ENCODE measurements at places on chromosomes 13 and 19. TPM values are rescaled to one million over a fixed set of nuclear protein-coding genes. Genes with fewer than 3 reads are reported as not detected.

DNA sequence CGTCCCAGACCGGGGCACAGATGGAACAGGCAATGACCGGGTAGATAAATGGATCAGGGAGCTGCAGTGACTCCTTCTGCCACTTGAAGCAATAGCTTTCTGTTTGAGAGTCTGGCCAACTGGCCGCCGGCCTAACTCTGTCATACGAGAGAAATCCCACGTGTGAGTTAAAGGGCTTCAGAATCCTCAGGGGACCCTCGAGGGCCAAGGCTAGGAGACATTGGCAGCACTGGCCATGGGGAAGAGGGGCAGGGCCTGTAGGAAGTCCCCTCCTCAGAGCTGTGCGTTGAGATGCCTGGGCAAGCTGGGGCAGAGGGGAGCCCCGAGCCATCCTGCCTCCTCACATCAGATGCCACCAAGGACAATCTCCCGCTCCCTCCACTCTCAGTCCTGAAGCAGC is 51.6 kb downstream of the KLF2 start:
- peak overlapping the region; percentile 6 for H3K27ac ChIP-seq
- H3K36me3 ChIP-seq, result peaks cover 50% of the 10 kb centered on the region

DNA sequence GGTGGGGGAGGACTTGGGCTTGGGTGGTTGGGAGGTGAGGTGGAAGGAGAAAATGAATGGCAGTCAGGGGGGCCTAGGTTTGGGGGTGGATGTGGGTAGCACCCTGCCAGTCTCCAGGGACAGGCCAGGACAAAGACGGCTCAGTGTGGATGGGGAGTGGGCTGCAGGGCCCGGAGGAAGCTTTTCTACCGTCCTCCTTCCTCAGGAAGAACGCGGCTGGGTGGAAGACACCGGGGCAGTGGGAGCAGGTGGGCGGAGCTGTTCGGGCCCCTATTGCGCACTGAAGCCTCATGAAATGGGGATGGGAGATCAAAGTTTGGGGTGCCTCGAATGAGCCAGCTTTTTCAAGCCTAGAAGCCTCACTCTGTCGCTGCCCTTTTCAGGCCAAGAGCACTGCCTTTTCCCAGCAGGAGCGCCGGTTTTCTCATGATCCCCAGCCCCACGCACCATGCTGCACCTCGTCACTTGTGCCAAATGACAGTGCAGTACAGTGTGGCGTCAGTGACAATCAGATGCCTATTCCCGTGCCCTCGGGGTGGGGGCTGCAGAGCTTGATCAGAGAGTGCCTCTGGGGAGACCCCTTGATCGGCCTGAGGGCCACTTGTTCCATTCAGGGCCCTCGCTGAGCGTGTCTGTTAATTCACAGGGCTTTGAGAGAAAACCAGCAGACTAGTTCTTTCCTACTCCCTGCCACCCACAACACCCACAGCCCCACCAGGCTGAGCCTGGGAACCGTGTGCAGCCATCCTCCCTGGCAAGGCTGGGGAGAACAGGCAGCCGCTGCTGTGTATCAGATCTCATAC is 1.5 kb downstream of the CALM3 start:
- peaks cover 31% of the 10 kb centered on the region for H3K36me3 ChIP-seq
- H3K4me1 ChIP-seq, result peaks cover 30% of the 10 kb centered on the region
- peak overlapping the region; percentile 56 for H3K27ac ChIP-seq
- H3K27me3 ChIP-seq, result no peaks in the 10 kb centered on the region

DNA sequence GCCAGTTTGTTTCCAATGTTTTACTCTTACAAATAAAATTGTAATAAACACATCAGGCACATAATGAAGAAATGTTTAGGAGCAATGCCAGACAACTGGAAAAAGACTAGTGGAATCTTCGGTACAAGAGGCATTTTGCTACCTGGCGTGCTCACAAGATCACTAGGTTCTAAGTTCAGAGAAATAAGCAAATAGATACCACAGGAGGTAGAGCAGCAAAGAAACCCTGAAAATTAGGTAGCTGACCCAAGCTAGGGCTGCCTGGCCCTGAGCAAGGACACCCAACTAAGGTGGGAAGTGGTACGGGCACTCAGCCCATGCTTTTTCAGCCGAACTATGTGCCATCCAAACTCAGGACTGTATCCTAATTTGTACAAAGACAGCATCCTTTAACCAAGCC is 32.2 kb upstream of the TPP2 start:
- no peaks in the 10 kb centered on the region for H3K4me1 ChIP-seq
- no peaks in the 10 kb centered on the region for H3K36me3 ChIP-seq
- DNase-seq, result no peak
- H3K27ac ChIP-seq, result no peak overlapping the region

DNA sequence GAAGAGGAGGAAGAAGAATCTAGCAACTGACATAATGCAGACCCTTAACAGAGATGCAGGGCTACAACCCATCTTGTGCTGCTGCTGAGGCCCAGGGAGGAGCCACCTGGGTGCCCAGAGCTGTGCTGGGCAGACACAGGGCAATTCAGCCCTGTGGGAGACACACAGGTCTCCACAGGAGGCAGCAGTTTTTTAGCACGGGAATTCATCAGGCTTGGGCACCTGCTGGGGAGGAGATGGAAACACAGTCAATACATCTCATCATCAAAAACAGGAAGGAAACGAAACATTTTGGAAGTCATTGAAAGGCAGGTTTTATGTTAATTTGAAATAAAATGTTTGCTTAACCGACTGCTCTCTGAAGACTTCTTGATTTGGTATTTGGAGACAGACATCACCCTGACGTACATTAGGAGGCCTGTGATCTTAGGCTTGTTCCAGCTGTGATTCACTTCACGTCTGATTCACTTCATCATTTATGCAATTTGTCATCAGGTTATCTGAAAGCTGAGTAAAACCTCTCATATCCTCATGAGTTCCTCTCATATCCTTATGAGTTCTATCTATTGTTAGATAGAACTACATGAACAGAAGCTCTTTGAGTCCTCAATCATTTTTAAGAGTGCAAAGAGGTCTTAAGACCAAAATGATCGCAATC is 77.4 kb downstream of the CYSLTR2 start:
- no peaks in the 10 kb centered on the region for H3K36me3 ChIP-seq
- H3K4me1 ChIP-seq, result peaks cover 2% of the 10 kb centered on the region
- H3K4me3 ChIP-seq, result no peak overlapping the region

DNA sequence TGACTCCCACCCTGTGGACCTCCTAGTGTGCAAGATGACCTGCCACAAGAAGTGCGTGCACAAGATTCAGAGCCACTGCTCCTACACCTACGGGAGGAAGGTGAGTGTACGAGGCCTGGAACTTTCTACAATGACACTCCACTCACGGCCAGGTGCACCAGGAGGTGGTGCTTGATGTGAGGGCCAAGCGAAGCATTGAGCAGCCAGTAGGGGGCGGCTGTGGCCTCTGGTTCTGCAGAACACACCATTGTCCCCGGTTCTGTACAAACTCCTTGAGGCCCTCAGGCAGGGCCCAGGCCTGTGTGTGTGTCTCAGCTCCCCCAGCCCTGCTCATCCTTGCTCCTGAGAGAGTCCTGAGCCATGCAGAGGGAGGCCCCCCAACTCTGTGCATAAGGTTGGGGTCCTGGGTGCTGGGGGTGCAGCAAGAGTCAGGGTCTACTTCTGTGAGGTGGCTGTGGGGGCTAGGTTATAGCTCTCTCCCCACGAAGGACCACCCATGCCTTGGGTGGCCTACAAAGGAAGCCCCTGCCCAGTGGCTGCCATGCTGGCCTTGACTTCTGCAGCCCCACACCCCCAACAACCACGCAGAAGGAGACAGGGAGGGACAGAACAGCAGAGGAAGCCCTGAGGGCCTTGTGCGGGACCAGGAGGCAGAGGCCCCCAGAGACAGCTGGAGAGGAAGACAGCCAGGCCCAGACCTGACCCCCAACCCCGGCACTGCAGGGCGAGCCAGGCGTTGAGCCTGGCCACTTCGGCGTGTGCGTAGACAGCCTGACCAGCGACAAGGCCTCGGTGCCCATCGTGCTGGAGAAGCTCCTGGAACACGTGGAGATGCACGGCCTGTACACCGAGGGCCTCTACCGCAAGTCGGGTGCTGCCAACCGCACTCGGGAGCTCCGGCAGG is 9.7 kb upstream of the USE1 start:
- DNase-seq, result peak; percentile 48
- H3K4me1 ChIP-seq, result peaks cover 15% of the 10 kb centered on the region
- H3K4me3 ChIP-seq, result no peak overlapping the region
- no peak overlapping the region for H3K27ac ChIP-seq

Gene TUBGCP3
- 47.9 TPM for total RNA-seq

Gene SLITRK6
- not detected for total RNA-seq

Gene ZNF93
- total RNA-seq, result 14.9 TPM

Gene IZUMO1
- not detected for total RNA-seq

Gene POU2F2
- total RNA-seq, result 577 TPM

Gene GNG7
- total RNA-seq, result 35.4 TPM

Measured in activated B cell treated with CpG ODN at 0.5 μM for 24 hours (primary cell).